ENCODE measurements at places on chromosomes 5 and 9. TPM values are rescaled to one million over a fixed set of nuclear protein-coding genes. Genes with fewer than 3 reads are reported as not detected.

Gene TSSK1B
- total RNA-seq = not detected

Gene GABRA6
- not detected for total RNA-seq

Gene F2RL1
- total RNA-seq = 185 TPM

Gene FOXD1
- total RNA-seq = 62.3 TPM

Data from Daoy (cell line).